ENCODE measurements at places on chromosomes 2 and 18.
A peak's percentile ranks its signal among the peaks of the same experiment; 100 is the strongest.

DNA sequence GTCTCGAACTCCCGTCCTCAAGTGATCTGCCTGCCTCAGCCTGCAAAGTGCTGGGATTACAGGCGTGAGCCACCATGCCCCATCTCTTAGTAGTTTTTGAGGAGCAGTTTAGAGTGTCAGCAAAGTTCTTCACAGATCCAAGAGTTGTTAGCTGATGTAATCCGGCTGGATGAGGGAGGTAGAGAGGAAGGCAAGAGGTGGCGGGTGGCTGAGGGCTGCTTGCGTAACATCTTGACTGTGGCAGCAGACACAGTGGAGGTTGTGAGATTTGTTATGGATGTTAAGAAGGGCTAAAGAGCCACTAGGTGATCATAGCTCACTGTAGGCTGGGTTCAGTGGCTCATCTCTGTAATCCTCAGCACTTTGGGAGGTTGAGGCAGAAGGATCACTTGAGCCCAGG lies 19.5 kb upstream of the FAM136A start:
- no peak for DNase-seq

GRCh38 chr2:8484502-8485283 lies 197.2 kb upstream of the ID2 start:
- DNase-seq: no peak

DNA sequence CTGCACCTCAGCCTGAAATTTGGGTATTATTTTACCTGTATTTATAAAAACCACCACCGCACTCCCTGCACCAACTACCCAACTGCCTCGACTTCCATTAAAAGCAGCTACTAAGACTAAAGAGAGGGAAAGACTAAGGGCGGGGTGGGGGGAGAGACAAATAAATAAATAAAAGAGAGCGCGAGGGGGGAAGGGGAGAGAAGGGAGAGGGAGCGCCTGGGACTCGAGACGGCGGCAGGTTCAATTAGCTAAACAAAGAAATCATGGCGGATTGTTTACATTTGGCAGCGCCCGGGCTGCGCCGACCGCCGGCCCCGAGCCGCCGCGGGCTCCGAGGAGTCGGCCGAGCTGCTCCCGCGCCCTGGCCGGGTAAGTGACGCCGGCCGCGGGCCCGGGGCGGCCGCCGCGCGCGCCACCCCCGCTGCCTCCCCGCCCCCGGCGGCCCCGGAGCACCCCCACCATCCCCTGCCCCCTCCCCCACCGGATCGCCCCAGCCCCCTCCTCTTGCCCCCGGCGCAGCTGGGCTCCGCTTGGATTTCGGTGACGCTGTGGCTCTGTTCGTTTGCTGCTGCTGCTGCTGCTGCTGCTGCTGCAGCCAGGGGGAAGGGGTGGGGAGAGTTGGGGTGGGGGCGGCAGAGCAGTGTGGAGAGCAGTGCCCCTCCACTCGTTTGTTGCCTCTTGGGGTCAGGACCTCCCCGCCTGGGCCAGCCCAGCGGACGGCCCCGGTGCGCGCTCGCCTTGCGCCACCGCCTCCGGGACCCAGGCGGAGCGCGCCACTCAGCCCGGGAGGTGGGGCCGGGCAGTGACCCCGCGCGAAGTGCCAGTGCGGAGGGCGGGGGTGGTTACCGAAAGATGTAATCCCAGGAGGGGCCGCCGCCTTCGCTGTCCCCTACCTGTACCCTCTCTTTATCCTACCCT lies 187.2 kb upstream of the FANCL start:
- no peak for DNase-seq

DNA sequence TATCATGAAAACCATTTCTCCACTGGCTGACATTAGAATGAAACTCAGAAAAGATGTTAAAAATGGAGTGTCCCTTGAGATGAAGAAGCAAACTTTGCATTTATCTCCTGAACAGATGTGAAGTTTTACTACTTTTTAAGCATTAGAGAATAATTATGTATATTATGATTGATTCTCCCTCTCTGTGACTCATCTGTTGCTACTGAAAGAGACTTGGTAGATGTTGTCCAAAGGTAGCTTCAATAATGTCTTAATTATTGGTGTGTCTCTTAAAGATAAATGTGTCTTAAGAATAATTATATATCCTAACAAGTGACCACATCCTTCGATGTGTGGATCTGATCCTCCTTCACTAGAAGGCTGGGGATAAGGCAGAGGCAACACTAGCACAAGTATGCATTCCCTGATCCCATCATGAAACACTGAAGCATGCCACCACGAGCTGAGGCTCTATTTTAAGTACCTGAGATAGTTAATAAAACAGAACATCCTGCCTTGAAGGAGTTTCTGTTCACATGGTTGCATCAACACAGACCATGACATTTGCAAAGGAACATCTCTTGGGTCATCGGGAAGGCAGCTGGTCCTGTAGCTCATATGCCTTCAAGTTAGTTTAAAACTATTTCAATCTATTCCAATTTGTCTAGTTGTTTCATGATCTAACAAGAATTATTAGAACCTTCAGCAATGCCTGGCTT lies 15.5 kb downstream of the RND3 start:
- no peak for DNase-seq

DNA sequence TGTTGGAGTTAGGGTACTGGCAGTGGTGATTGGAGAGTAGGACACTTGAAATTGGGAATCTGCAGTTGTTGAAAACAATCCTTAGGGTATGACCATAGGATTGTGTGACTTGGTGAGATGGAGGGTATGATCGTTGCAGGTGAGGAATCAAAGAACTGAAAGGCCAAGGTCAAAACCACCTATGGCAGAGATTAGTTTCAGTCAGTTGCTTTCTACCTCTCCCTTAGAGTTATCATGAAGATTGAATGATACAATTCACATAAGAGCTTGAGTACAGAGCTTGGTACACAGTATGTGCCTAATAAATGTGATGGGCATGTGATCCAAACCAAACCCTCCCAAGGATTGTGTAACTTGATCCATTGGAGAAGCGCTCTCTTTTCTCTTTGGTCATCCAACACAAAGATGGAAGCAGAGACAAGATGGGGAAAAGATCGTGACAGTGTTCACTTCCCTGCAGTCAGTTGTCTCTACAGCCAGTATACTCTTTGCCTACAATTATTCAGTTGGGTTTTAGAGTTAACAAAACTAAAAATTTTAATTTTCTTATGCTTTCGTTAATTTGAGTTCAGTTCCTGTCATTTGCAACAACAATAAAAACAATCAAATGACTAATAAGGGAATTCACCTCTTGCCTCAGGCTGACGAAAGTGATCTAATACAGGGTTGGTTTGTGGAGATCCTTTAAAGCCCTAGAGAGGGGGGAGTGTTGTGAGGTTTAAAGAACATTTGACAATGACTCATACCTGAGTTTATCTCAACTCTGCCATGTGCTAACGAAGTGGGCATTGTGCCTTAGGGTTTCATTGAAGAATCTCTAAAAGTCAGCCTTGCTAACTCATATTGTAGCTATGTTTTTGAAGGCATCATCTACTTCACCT lies 14.8 kb upstream of the SMAD2 start:
- DNase-seq: peak; percentile 54

DNA sequence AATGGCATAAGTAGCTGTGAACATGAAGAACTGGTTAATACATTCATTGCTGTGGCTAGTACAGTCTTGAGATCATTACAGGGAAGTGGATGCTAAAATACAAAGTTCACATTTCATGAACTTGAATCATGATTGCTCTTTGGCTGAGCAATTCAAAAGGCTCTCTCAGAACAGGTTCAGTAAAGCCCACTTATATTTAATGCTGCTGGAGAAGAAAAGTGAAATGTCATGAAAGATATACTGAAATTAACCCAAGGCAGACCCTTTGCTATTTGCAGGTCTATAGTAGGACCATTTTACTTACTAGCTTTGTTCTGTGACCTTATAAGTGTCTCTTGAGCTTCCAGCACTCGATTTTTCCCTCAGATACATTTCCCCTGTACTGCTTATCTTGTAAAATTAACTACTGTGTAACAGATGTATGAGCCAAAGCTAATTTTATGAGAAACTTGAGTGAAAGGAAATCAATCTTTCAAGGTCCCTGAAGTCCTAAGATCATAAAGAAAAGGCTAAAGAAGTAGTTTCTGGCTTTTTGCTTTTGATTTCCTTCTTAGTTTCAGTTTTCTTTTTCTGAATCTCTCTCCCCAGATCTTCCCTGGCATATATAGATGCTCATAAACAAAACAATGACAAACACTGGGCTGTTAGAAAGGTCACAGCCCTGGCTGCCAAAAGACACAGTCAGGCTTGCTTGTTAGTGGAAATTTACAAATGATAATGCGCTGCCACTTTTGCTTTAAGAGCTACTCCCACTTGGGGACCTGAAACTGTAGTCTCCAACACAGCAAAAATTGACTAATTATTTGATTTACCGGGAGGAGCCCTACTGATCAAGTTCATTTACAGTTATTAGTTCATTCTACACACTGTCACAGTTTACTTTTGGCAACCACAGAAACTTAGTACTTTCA lies 132.7 kb upstream of the XPO1 start:
- peak; percentile 31 for DNase-seq

- DNase-seq: no peak
Measured at GRCh38 chr2:105814291-105814940, 69.7 kb downstream of the NCK2 start.

GRCh38 chr2:237109421-237109934 lies 23.8 kb downstream of the COPS8 start:
- DNase-seq: no peak

DNA sequence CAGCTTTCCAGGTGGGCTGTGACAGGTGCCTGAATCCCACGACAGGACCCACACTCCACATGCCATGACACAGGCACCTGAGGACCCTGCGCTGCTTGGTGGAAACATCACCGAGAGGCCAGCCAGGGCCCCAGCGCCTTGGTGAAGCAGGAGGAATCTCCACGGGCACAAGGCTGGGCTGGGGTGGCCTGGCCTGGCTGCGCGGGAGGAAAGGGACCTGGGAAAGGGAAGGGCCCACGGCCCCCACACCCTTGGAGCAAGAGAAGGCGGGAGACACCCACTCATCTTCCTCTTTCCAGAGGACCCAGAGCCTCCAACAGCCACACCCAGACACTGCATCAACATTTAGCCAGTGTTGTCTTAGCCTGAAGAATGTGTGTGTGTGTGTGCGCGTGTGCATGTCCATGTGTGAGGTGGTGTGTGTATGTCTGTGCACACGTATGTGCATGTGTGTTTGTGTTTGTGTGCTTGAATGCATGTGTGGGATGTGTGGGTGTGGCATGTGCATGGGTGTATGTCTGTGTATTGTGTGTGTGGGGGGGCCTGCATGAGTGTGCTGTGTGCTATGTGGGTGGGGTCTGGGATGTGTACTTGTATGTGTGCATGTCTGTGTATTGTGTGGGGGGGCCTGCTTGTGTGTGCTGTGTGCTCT lies 6.3 kb upstream of the OTOS start:
- DNase-seq: no peak

DNA sequence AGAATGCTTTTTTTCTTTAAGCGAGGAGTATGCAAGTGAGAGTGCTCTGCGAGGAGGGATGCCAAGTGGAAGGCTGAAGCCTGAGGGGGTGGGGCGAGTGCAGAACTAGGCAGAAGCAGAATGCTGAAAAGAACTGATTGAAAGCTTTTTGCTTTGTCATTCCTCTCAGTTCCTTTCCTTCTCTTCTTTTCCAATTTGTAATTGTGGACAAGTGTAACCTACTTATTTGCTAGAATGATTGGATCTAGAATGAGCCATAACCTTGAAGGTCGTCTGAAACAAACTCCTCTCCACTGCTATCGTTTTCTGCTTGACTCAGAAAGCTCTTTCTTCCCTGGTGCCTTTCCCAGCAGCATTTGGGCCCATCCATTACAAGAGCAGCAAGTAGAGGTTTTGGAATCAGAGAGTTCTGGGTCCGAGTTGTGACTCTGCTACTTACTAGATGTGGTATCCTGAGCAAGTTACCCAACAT lies 115.3 kb downstream of the METTL8 start:
- DNase-seq: no peak

DNA sequence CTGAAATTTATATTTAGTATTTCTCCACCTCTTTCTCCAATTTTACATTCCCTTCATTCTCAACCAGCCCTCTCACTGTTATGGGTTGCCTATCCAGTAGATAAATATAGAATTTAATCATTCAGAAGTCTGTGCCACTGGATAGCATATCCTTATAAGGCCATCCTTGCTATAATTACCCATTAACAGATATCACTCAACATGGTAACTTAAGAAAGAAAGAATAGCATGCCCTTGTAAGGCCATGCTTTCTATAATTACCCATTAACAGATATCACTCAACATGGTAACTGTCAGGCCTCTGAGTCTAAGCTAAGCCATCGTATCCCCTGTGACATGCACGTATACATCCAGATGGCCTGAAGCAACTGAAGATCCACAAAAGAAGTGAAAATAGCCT lies 1137.4 kb upstream of the FAM98A start:
- no peak for DNase-seq

GRCh38 chr18:36769172-36769571 lies 59.6 kb downstream of the TPGS2 start:
- no peak for DNase-seq

GRCh38 chr2:128721096-128721495 lies 402.4 kb upstream of the HS6ST1 start:
- no peak for DNase-seq

- peak; percentile 20 for DNase-seq
Measured at GRCh38 chr2:100178085-100178788, 35.8 kb upstream of the AFF3 start.

GRCh38 chr2:151051574-151052220 lies 210.0 kb downstream of the RBM43 start:
- peak; percentile 39 for DNase-seq

DNA sequence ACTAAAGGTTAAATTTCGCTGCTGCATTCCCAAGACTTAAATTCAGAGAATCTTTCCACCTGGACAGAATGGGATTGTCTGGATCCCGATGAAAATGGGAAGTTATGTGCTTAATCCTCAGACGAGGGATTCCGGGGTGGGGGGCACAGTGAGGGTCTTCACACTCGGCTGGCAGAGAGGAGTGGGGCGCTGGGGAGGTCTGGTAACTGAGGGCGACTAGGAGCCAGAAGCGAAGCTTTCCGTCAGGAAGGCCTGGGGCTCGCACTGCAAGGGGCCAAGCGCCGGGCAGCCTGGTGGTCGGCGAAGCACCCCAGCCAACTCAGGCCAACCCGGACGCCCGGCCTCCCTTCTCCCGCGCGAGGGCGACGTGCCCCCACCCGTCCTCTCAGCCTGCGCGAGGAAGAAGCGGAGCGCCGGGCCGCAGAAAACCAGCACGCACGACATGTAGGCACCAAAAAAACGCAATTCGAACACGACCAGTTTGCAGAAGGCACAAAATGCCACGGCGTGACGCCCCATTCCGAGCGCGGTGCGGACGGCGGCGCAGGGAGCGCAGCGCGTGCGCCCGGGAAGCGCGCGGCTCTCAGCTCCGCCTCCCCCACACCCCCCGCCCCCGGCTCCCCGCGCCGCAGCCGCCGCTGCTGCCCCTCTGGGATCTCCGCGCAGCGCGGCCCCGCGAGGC lies 188.1 kb downstream of the ZEB2 start:
- peak; percentile 41 for DNase-seq
